RWPE2 (cell line): ENCODE measurements at places on chromosomes 2 and 18.

- peak; percentile 84 for DNase-seq
Observed at GRCh38 chr2:109238580-109238979, 109.6 kb downstream of the SH3RF3 start.

DNA sequence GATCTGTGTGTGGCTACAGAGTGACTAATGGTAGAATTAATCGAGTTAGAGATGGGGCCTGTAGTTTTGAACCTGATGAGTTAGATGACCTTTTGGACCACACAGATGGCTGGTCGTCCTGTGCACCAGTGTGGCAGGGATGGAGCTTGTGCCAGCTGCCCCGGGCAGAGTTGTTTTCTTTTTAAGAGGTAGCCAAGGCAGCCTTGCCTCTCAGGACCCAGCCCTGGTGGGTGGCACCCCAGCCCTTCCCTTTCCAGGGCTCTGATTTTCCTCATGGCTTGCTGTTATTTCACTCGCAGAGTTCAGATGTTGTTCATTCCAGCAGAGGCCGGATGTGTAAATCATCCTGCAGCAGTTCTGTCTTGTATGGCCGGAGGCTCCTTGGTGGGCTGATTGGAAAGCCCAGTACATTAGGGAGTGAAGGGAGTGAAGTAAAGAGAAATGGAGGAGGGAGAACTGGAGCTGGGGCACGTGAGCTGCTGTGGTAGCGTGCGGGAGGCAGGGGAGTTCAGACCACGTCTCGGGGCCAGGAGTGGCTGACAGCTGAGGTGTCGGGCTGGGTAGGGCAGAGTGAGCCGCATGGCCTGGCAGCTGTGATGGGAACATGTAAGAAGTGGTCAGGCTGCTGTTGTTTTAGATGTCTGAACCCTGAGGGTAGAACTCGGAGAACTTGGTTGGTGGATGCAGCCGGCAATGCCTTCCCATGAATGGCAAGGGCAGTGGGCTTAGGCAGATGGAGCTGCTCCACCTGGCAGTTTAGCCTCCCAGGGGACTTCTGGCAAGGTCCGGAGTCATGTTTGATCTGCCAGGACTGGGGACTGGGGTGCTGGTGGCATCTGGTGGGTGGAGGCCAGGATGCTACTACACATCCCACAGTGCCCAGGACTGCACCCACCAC is 28.8 kb downstream of the ASAP2 start:
- DNase-seq, result no peak

DNA sequence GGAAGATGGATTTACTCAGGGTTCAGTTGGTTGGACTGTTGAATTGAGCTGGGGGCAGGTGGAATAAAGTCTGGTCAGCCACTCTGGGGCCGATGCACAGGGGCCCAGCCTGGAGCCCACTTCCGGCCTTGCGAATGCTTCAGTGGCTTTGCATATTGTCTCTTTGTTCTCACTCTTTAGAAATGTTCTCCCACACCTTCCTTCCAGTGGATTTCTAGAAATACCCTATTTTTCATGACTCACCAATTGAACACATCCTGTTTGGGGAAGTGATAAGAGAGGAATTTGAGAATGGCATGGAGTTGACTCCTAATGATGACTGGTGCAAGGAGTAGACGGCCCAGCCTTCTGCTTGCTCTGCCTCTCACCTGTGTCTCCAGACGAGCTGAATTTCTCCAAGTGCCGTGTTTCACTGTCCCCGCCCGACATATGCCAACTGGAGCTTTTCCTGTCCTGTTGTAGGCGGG is 28.1 kb downstream of the ASAP2 start:
- DNase-seq, result peak; percentile 91

DNA sequence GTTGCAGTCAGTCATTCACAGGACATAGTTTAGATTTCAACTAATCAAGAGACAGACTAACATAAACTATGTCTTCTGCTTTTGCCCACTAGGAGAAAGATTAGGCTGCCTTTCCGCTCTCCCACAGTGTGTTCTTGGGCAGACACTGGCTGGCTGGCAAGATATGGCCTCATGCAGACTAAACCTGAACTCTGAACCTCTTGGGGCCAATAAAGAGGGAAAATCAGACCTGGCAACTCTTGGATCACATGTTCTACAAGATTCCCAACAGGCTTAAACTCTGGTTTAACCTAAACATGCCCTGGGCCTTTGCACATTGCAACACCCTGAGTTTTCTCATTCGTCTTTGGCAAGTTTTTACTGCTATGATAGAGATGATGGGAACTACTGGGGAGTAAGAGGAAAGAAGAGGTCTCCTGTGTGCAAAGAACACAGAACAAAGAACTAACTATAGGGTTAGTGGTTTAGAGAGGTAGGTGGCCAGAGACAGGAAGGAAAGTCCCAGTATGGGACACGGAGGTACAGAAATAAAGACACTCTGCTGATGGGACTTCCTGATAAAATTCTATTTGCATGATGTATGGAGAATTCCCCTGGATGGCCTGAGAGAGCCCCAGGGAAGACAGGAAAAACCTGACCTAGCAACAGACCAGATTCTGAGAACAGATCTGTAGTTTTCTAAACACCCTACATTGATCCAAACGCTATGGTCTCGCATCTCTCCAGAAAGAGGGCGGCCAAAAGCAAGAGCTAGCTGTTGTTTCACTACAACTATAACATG is 2.0 kb upstream of the ATRAID start:
- no peak for DNase-seq

DNA sequence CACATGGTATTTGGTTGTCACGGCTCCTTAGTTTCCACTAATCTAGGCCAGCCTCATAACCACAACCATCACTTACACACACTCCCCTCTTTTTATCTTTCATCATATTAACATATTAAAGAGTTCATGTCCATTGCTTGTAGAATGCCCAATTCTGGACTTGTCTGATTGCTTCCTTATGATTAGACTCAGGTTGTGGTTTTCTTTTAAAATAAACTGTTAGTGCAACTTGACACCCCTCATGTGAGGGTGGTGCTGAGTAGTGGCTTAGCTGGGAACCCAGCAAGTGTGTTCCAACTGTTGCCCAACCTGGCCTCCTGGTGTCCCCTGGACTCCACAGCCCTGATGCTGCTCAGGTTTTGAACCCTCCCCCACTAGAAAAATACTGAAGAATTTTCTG is 20.1 kb upstream of the CD207 start:
- DNase-seq, result no peak

DNA sequence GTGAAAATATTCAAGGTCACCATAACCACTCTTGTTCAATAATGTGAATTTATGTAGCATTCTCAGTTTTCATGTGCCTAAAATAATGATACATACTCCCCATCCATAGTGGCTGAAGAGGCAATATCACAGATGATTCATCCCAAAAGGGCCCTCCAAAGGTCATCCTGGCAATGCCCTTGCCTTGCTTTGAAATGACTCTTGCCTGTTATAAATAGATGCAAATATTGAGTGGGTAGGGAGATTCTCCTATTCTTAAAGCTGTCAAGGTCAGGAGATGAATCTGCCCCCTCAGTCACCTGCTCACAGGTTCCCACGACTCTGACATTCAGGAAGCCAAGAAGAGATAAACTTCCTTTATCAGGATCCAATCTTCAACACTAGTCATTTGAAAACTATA is 490.5 kb downstream of the TNS1 start:
- DNase-seq, result no peak

DNA sequence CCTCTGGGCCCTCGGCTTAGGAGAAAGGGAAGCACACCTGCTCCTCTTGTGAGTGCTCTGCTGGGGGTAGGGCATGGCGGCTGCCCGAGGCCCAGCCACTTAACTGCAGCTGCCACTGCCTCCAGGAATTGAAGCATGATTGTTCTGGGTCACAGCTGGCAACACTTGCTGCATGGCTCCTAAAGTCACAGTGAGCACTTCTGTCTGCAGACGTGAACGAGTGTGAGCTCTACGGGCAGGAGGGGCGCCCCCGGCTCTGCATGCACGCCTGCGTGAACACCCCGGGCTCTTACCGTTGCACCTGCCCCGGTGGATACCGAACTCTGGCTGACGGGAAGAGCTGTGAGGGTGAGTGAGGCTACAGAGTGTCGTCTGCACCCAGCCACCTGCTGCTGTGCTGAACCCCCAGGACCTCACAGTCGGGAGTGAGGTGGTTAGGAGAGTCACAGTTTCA is 44.4 kb downstream of the FBLN7 start:
- DNase-seq, result no peak

GRCh38 chr18:36757081-36757480 is 71.7 kb downstream of the TPGS2 start:
- no peak for DNase-seq

GRCh38 chr2:59888015-59888414 is 665.4 kb downstream of the BCL11A start:
- no peak for DNase-seq

- DNase-seq, result no peak
Observed at GRCh38 chr2:227534714-227535113, 62.8 kb downstream of the AGFG1 start.
